KG1 (cell line): ENCODE measurements at places on chromosomes 12 and 14.

- no peak for DNase-seq
Measured at GRCh38 chr12:66491853-66492252, 187.0 kb downstream of the GRIP1 start.

GRCh38 chr12:105175397-105175990 lies 60.5 kb downstream of the APPL2 start:
- DNase-seq = no peak

DNA sequence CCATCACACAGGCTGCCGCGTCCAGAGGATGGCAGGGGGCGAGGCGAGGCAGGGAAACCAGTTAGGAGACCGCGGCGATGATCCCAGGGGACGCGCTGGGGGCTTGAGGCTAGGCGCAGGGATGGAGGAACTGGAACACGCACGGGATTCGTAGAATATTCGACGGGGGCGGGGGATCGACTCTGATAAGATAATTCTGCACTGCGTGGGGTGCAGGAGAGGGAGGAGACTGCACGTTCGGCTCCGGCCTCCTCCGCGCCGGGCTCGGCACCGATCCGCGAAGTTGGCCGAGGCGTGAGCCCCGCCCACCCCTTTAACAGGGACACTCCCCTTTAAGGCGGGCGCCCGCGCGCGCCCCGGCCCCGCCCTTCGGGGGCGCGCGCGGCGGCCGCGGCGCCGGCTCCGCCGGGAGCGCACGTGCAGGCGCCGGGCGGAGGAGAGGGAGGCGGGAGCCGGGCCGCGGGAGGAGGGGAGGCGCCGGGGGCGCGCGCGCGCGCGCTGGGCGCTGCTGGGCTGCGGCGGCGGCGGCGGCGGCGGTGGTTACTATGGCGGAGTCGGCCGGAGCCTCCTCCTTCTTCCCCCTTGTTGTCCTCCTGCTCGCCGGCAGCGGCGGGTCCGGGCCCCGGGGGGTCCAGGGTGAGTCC lies at the start of gene ACVR1B:
ACVR1B (plus strand) TSS at position 501 of the 644 bp plus-strand sequence; CDS start at position 546, 45 bp downstream.
- DNase-seq = no peak

- DNase-seq = no peak
Measured at GRCh38 chr12:88001327-88001726, 27.9 kb downstream of the C12orf50 start.

GRCh38 chr12:16564675-16565074 lies 41.3 kb downstream of the LMO3 start:
- no peak for DNase-seq

GRCh38 chr12:93279565-93280412 lies 97.9 kb upstream of the NUDT4 start:
- DNase-seq = no peak

GRCh38 chr12:63876980-63877379 lies 32.5 kb downstream of the SRGAP1 start:
- no peak for DNase-seq

- no peak for DNase-seq
Measured at GRCh38 chr14:58812050-58812910, 174.5 kb downstream of the DACT1 start.

DNA sequence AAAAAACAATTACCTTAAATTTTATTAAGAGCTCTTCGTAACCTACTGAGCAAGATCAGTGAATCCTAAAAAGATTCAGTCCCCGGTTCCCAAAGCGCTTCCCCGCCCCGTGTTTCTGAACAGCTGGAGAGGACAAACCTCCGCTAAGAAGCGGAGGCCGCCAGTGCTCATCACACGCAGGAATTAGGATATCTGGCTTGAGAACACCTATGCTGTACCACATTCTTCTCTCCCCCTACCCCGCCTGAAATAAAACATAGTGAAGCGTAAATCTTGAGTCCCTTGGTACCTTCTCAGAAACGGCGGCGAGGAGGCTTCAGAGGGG lies 774 bp upstream of the WDR20 start:
- no peak for DNase-seq

- no peak for DNase-seq
Measured at GRCh38 chr12:15684896-15685658, 104.1 kb downstream of the EPS8 start.

- DNase-seq = no peak
Measured at GRCh38 chr12:79012636-79013035, 148.1 kb downstream of the SYT1 start.

DNA sequence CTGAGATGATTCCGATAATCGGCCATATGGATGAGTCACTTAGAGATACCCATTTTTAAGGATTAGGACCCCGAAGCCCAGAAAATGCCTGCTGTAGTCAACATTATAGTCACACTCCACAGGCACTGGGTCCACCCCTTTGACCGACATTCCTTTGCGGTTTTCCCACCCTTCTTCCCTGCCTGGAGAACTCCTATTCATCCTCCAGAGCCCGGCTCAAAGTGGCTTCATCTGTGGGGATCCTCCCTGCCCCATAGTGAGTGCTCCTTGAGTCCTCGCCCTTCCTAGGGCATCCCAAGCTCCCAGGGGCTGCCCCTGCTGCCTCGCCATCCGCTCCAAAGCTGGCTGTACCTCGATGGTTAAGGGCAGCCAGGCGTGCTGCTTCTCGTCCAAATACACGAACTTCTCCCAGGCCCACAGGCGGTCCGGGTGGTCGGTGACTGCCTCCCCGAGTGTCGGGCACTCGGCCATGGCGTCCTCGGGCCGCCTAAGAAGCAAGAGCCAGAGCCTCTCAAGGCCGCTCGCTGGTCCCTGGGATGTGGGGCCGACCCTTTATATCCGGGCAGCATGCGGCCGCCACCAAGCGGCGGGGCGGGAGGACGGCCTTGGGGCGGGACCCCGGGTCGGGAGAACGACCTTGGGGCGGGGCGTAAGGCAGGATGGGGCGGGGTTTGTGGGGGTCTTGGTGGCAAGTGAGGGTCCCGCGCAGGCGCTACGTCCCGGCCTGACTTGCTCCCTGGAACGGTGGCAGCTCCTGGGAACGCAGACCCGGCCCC lies at the start of gene TCL1A:
TCL1A (minus strand) TSS at position 530 of the 776 bp plus-strand sequence; CDS start at position 471, 59 bp downstream.
- no peak for DNase-seq

DNA sequence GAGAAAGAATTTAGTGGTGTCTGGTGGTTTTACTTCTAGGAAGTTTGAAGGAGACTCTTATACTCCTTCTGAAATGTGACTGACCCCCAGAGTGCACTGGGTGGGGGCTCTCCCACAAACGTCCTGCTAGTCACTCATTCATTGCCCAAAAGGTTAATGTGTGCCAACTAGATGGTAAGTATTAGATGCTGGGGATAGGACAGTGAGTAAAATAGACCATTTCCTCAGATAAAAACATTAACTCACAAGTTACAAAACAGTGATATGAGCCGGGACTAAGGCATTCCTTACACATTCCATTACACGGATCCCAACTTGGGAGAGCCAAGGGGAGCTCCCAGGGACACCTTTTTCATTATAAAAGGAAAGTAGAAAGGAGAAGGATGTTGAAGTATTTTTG lies 185.1 kb downstream of the ATXN7L3B start:
- no peak for DNase-seq

- no peak for DNase-seq
Measured at GRCh38 chr12:55726971-55727370, 1.8 kb downstream of the CD63 start.

DNA sequence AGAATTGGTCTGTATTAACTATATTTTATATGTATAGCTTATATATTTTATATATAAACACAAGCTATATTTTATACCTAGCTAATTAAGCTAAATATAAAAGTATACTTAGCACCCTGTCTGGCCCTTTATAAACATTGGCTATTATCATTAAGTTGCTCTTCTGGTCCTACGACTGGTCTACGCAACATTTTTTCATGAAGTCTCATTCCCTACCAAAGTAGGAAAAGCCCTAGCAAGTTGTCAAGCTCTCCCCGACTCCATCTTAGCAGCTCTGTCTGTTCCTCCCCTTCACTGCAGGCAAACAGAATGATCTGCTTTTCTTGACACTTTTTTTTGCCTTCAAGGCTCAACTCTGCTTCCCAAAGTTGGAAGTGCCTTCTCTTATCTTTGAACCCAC lies 36.7 kb upstream of the ELK3 start:
- DNase-seq = no peak

- no peak for DNase-seq
Measured at GRCh38 chr12:80040075-80040738, 59.1 kb upstream of the OTOGL start.

DNA sequence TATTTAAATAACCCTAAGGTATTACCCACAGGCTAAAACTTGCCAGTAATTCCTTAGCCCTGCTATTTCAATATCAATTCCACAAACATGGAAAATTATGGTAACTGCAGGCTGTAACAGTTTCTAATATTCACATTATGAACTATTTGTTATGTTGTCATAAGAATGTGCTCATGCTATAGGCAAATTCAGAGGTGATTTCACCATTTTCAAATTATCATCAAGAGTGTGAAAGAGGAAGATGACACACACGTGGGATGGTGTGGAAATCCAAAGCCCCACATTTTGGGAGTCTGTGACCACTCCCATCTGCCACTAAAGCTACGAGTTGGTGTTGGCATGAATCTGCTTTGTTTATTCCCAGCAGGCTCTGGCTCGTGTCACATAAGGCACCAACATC lies 5.9 kb upstream of the MYO1A start:
- no peak for DNase-seq

DNA sequence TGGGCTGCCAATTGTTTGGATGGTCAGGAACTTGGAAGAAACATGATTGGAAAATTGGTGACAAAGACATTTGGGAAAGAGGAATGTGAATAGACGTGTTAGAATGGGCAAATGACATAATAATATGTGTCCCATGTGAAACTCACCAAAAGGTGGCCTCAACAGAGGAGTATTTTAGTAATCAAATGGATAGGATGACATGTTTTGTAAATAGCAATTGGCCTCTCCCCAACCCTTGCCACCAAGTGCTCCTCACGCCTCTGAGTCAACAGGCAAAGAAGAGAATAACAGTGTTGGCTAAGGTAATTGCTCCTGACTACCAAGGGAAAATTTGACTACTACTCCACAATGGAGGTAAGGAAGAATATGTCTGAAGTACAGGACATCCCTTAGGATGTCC lies 81.4 kb downstream of the ATXN7L3B start:
- no peak for DNase-seq

GRCh38 chr14:87628129-87628528 lies 364.9 kb downstream of the GALC start:
- no peak for DNase-seq

- no peak for DNase-seq
Measured at GRCh38 chr14:59161561-59162175, 26.8 kb upstream of the DAAM1 start.

GRCh38 chr14:31489691-31490090 lies 1.9 kb upstream of the GPR33 start:
- no peak for DNase-seq

DNA sequence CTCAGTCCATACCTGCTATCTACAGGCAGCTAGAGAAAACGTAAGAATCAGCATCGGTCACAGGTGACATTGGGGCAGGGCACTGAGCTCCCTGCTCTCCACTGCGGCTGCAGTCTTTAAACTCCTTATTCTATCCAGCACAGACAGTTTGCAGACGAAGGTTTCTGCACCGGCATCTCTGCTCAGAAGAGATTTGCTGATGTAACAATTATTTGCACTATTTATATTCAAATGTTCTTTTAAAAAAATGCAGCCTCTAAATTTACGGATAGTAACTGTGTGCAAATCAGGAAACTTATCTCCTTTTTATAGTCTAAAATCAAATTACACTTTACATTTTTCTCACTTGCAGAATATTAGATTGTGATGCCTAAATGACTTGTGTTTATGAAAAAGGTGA lies 671.0 kb downstream of the VRK1 start:
- DNase-seq = no peak

- DNase-seq = no peak
Measured at GRCh38 chr12:100461330-100461973, 12.2 kb upstream of the NR1H4 start.

DNA sequence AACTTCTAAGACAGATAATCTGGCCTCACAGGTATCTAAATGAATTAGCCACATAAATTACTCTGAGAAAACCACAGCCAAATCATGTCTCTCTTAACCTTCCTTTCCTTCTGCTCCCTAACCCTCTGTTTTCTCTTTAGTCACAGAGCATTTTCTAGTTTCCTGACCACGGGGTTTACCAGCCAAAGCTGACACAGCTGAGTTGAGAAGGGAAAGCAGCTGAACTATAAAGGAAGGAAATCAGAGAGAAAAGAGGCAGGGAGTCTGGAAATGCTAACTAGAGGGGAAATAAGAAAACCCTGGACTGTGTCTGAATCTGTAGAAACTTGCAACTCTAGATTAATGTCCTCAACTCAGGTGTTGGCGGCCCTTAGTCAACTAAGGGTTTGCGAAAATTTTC lies 24.4 kb downstream of the ANKS1B start:
- DNase-seq = no peak

DNA sequence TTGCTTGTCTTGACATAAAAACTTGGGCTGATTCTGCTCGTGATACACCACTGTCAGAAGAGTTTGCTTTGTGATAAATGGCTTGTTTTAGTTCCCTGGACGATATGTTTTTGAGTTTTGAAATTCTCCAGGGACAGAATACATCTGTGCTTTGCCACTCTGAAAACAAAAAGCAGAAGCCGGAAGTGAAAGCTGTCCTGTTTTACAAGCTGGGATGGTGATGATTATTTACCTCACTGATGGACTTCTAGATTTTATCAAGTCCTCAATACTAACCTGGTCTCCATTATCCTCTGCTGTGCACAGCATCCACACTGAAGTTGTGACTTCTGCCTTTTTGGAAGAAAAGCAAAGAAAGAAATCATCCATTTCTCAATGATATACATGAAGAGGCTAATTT lies 251.6 kb downstream of the TRHDE start:
- no peak for DNase-seq

GRCh38 chr14:74898694-74899093 lies 17.0 kb downstream of the DLST start:
- DNase-seq = no peak

GRCh38 chr12:12088761-12089160 lies 18.0 kb downstream of the BCL2L14 start:
- no peak for DNase-seq

GRCh38 chr12:89205517-89205916 lies 146.8 kb downstream of the DUSP6 start:
- no peak for DNase-seq

DNA sequence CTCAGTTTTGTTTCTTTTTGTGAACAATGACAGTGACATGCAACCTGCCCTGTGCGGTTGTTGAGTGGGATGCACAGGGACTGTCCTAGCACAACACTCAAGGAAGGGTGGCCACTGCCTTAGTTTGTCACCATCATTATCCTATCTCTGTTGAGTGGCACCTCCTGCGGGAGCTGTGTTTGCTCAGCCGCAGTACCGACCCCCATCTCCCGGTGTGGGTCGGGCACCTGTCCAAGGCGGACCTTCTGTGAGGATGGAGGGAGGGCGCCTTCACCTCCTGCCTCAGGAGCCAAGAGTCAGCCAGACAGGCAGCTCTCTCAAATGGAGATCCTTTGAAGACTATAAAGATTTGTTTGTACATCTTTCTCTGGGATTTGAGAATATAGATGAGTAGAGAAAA lies 142.1 kb downstream of the TSPAN9 start:
- no peak for DNase-seq

GRCh38 chr12:67758119-67758518 lies 109.6 kb downstream of the DYRK2 start:
- no peak for DNase-seq

GRCh38 chr12:62763312-62763711 lies 171.6 kb downstream of the PPM1H start:
- no peak for DNase-seq

GRCh38 chr14:48618057-48618456 lies 942.7 kb upstream of the MDGA2 start:
- DNase-seq = no peak
